Activated CD8-positive, alpha-beta memory T cell treated with anti-CD3 and anti-CD28 coated beads, Interleukin-2, amount 10 ng/mL, durations not matched to agents 7 days and 5 days (primary cell): ENCODE measurements at places on chromosomes 6 and 20. TPM values are rescaled to one million over a fixed set of nuclear protein-coding genes. Genes with fewer than 3 reads are reported as not detected.

Gene CALHM4
- total RNA-seq = not detected

Gene PDE10A
- not detected for total RNA-seq

Gene C4A
- total RNA-seq = 3.4 TPM

Gene CST4
- not detected for total RNA-seq

Gene HAO1
- not detected for total RNA-seq

Gene TLDC2
- total RNA-seq = not detected

Gene EFCAB8
- total RNA-seq = 0.30 TPM

Gene NOL4L
- total RNA-seq = 18.3 TPM

Gene RAET1L
- total RNA-seq = not detected

Gene PGC
- total RNA-seq = not detected

Gene TNF
- total RNA-seq = 58.8 TPM

Gene GSTA3
- not detected for total RNA-seq

Gene IL17A
- not detected for total RNA-seq

Gene FLRT3
- total RNA-seq = not detected

Gene JARID2
- 30.0 TPM for total RNA-seq

Gene PCK1
- not detected for total RNA-seq
